ENCODE measurements at places on chromosomes 4 and X.

- no peak for DNase-seq
Observed at GRCh38 chr4:20298986-20299385, 47.3 kb downstream of the SLIT2 start.

DNA sequence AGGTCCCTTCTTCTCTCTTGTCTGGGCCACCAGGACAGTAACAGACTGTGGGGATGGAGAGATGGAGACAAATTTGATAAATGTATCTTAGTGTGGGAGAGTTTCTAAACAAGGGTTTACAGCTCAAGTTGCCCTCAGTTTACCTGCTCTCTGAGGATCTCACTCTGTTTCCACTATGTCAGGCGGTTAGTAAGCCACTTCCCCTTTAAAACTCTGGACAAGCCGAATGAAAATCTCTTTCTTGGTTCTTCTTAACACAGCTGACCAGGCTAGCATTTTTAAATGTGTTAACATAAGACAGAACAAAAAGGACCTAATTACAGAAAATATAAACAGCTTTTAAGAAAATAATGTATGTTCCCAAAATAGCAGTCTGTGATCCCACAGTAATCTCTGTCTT lies 2.9 kb upstream of the SCARB2 start:
- no peak for DNase-seq

- DNase-seq, result no peak
Observed at GRCh38 chr4:94365304-94365703, 22.7 kb upstream of the HPGDS start.

DNA sequence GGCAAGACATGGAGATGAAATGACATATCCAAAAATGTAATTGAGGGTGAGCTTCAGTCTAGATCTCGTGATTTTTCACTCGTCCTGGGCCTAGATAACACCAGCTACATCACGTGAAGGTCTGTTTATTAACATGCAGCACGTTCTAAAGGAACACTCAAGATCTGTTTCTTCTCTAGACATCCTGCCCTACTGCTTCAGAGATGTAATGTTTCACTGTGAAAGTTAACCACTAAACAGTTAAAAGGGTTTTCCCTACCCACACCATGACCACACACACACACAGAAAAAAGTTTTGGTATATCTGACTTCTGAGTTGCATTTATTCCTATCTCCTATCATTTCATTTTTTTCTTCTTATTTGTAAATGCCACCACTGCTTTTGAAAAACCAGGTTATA lies 52.3 kb upstream of the SMIM31 start:
- DNase-seq, result no peak

DNA sequence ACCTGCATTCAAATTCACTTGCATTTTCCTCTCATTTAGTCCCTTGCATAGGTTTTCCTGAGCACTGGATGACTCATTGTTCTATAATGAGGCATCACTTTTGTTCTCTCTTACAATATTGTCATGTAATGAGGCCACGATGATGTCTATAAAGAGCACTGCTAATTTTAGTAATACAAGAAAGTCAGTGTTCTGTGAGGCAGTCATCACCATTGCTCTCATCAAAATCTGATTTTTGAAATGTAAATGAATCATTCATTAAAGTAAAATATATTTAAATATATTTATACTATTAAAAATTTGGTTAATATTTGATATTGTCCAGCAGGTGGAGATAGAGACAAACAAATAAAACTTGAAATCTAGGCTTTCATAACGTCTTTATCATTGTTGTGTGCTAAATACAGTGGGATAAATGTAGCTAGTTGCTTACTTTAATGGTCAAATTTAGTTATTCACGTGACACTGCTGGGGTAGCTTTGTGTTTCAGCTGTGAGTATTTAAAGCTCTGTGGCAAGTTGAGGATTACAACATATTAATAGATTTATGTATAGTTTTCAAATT lies 15.4 kb downstream of the HMGB2 start:
- DNase-seq, result no peak

DNA sequence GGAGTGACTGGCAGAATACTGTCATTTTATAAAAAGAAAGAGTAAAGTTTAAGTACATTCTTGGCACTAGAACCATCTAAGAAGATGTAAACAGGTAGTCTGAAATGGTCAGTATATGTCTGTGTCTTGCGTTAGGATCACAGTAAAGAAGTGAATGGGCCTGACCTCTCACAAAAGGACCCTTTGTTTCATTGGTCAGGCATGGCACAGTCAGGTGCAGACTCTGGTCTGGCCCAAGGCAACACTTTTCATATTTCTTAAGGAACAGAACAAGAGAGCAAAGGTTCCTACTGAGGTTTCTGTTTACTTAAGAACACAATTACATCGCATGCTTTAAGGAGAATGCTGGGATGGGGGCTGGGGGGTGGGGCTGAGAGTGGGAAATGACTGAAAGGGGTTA lies 48.1 kb downstream of the RPGR start:
- no peak for DNase-seq

DNA sequence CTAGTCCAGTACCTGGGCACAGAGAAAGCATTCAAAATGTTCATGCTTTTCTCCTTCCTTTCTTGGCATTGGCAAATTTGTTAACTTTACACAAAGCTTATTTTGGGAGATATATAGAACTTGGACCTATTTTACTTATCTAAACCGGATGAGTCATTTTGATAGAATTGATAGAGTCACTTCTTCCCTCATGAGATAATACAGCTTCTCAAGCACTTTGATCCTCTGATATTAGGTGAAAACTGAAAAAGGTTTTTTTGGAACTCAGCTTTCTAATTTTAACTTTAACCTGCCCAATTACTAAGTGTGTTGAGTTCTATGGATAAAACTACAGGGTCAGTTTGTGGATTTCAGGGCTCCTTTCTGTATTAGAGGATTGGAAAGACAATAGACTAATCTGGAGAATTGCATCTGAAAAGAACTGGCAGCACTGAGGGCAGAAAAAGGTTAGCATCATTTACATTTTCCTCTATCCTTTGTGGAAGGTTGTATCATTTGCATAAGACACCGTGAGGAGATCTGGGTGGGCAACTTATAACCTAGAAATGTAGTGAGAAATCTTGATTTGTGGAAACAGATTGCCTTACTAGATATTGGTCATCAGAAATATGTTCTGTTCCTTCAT lies 2.4 kb downstream of the WDR44 start:
- DNase-seq, result no peak
